LoVo (cell line): ENCODE measurements at places on chromosomes 11 and 22.

GRCh38 chr11:67400942-67401494, 640 bp downstream of the PPP1CA start:
- DNase-seq, result no peak

GRCh38 chr11:40188848-40189247, 1270.6 kb downstream of the LRRC4C start:
- no peak for DNase-seq

DNA sequence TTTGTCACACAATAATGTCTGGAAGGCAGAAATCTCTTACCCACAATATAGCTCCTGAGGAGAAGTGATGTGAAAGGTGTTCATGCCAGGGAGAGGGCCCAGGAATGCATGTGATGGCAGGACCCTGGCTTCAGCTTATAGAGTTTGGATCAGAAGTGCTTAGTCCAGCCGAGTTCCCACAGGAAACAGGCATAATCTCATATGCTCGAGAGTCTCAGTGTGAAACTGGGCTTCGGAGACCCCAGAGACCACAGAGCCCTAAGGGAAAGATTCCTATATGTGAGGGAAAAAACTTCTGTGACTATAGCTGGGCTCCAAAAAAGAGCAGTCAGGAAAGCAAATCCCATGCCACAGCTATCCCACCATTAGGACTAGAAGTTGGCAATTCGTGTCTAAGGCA, at the start of gene OR52N5:
Gene OR52N5, minus strand, starts transcription at position 101 of the 400 bp plus-strand sequence. CDS start 4,721 bp downstream, outside the sequence.
- DNase-seq, result no peak

DNA sequence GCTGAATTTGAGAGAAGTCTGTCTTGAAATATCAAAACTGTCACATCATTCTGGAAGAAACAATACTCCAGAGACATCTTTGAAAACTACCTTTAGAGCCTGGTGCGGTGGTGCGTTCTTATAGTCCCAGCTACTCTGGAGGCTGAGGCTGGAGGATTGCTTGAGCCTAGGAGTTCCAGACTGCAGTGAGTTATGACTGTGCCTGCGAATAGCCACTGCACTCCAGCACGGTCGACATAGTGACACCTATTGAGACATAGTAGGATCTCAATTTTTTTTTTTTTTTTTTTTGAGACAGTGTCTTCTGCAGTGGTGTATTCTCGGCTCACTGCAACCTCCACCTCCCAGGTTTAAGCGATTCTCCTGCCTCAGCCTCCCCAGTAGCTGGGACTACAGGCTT, 11.5 kb upstream of the AIFM3 start:
- DNase-seq, result no peak

DNA sequence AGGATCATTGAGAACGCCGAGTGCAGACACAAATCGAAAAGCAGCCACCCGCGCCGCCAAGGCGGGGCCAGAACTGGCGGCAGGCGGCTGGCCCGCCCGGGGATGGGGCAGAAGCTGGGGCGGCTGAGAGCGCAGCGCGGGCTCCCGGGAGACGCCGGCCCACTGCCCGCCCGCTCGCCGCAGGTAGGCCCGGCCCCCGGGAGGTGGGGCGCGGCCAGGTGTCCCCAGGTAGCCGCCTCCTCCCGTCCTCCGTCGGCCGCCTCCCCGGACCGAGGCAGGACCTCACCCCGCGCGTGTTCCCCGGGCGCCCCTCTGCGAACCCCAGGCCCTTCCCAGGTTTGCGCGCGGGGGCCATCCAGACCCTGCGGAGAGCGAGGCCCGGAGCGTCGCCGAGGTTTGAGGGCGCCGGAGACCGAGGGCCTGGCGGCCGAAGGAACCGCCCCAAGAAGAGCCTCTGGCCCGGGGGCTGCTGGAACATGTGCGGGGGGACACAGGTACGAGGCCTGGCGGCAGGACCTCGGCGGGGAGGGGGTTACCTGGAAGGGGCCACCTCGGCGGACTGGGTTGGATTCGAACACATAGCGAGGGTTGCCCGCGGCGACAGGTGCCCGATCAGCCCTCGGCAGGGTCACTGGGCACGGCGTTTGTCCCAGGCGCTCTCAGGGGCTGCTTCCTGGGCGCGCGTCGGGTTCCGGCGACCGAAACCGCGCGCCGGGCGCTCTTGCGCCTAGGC, at the start of gene PRRG4:
Gene PRRG4, plus strand, starts transcription at position 248 of the 733 bp plus-strand sequence. CDS start 603 bp downstream, outside the sequence.
- DNase-seq, result peak; percentile 73

DNA sequence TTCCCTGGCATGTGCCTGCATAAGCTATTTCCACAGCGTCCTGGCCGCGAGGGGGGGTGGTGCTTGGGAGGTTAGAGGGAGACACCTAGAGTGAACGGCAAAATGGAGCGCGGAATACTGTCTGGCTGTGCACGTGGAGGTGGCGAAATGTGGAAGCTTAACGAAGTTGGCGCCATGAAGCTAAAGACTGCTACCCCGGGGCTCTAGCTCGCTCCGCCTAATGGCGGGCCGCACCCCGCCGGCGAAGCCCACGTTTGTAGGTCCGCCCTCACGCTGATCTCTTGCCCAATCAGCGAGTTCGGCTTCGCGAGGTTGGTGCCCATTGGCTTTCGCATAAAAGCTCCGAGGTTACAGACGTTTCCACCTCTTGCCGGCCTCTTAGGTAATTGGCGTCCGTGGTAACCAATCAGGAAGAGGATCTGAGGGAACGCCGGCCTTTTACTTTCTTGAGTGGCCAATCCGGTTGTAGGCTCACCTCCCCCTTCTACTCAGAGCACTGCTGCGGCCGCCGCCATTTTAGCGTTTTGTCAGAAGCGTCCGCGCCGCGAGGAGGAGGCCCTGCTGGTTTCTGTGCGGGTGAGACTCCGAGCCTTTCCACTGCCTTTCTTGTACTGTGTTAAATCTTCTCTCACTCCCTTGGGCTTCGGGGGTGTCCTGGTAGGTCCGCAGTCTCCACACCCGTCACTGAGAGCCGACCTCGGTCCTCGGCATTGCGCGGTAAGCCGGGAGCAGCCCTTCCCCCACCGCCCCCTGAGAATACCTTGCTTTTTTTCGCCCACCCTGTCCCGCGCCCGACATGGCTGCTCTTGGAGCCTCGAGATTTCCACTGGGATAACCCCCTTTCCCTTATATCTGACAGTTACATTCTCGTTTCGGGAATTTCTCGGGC, at the start of gene RBM4:
Gene RBM4, plus strand, starts transcription at position 527 of the 889 bp plus-strand sequence. CDS start 1,009 bp downstream, outside the sequence.
- DNase-seq, result peak; percentile 100

DNA sequence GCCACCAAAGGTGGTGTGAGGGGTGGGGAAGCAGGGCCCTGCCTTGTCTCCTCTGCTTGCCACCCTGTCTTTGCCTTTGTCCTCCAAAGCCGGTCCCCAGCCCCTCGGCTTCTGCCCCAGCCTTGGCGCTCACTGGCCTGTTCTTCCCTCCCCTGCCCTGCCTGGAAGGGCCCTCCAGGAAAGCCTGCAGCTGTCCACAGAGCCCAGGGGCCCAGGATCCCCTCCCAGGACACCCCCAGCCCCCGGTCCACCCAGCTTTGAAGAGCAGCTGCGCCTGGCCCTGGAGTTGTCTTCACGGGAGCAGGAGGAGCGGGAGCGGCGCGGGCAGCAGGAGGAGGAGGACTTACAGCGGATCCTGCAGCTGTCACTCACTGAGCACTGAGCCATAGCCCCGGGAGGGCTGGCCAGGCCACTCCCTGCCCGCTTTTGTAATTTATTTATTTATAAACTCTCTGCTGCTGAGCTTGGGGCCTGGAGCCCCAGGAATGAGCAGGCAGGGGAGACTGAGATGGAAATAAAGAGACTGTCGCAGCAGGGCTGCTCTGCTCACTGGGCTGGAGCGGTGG, 1.3 kb upstream of the SSH3 start:
- peak; percentile 63 for DNase-seq

DNA sequence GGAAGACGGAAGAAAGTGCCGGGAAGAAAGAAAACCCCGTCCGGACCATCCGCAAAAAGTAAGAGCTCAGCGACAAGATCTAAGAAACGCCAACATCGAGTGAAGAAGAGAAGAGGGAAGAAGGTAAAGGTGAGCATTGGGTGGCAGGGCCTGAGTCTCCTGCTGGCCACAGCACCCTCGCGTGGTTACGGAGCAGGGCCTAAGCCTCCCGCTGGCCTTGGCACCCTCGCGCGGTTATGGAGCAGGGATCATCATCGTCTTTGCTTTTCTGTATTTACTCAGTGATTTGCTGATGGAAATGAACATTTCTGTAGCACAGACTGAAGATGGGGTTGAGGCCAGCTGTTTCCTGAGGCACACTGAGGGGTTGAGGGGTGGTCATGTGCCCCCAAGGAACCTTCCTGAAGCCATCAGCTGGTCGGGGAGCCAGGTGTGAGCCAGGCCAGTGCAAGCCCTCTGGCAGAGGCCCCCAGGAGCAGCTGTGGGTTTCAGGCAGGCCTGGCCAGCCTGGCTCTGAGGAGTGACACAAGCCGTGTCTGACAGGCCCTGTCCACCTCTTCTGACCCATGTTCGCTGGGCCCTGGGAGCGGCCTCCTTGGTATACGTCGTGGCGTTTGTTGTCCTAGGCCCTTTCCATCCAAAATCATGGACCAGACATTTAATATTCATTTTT, 14.0 kb downstream of the IRF7 start:
- no peak for DNase-seq

DNA sequence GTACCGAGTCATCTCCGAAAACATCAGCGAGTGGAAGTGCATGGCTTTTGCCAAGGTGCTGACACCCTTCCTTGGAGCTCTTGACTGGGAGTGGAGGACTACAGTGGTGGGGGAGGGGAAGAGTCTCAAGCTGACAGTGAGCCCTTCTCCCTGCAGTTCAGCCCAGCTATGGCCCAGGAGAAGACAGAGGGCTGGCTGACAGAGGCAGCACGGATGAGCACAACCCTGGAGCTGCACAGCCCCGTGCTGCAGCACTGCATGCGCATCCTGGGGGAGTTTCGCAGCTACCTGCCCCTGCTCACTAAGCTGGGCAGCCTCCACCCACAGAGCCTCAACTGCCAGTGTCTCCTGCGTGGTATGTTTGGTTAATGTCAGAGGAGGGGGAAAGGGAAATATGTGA, 41.4 kb downstream of the DNHD1 start:
- DNase-seq, result no peak

DNA sequence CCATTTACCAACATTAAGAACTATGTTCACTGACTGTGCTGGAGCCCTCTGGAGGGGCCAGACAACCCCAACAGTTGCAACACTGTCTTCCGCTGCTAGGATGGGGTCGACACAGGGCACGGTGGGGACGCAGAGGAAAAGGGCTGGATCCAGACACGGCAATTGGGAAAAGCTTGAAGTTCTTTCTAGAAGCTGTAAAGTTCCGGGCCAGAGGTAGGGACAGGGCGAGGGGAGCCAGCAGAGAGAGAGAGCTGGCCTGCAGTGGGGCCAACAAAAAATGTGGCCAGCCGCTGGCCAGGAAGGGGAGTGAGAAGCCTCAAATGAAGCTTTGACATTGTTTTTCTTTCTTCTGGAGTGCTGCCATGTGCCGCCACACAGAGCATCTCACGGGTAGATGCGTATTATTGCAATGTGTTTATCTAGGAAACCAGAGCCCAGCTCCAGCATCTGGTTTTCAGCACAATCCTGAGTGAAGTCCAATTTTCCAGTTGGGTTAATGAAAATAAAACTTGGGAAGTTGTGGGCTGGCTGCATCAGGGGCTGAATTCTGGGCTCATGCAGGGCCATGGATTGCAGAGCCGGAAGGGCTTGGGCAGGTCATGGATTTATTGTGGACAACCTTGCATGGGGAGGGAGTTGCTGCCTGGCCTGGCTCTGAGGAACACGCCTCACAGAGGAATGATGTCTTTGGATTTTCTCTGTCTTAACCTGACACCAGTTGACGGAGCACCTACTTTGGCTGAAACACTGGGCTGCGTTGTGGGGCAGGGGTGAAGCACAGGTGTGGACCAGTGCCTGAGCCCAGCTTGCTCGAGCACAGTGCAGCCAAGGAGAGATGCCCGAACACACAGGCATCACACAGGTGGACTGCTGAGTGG, 67.6 kb upstream of the AMPD3 start:
- DNase-seq, result no peak

DNA sequence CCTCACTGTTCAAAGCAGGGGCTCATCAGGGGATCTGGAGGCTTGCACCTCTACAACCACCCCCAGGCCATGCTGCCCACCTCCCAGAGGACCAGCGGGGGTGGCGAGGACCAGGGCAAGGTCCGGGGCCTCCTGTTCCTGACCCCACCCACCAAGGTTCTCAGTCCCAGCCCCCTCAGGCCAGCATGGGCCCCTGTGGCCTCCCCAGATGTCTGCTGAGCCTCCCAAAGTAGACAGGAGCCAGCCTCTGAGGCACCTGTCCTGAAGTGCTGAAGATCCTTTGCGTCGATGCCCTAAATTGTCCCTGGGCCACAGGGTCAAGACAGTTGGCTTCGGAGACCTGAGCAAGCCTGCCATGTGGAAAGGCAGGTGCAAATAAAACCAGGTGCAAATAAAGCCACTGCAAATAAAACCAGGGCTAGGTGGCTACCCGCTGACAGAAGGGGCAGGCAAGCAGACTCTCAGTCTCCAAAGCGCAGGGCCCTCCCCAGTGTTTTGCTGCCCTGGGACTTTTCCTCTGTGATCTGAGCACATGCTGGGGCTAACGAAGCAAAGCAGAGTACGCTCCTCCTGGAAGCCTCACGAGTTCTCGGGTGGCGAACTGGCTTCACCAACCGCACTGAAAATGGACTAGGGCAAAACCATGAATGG, 22.4 kb upstream of the ARFGAP3 start:
- no peak for DNase-seq

DNA sequence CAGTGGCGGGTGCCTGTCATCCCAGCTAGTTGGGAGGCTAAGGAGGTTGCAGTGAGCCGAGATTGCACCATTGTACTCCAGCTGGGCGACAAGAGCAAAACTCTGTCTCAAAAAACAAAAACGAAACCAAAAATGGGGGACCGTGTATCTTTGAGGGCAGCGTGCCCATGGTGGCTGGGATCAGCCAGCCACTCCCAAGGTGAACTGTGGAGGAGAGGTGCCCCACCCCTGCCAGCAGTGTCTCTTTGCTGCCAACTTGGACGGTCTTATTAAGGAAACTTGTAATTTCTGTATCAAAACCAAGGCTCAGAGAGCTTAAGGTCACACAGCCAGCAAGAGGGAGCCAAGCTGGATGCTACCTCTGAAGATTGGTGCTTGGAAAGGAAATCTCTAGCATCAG, 147.7 kb downstream of the CACNA1I start:
- no peak for DNase-seq

- no peak for DNase-seq
Observed at GRCh38 chr22:48153726-48154125, 1391.3 kb downstream of the TBC1D22A start.
